Sigmoid colon (tissue), 7 donors: ENCODE measurements at places on chromosomes 7 and 10.
A peak's percentile ranks its signal among the peaks of the same experiment; 100 is the strongest.

- no peak for DNase-seq
Observed at GRCh38 chr7:42185726-42186125, 51.3 kb downstream of the GLI3 start.

DNA sequence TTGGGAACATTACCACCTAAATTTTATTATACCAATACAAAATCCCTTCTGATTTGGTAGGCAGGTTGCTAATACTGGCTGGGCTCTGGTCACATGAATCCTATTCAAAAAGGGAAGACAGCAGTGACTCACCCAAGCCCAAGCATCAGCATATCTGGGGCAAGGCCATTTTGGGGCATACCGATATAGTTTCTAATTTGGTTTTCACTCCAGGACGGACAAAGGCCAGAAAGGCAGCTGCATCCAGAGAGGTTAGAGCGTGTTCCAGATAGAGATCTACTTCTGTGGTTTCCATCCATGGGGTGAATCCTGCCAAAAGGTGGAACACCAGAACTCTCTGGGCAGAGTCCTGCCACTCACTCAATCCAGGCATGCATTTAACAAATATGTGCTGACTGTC lies 335.8 kb downstream of the ELMO1 start:
- no peak for DNase-seq

DNA sequence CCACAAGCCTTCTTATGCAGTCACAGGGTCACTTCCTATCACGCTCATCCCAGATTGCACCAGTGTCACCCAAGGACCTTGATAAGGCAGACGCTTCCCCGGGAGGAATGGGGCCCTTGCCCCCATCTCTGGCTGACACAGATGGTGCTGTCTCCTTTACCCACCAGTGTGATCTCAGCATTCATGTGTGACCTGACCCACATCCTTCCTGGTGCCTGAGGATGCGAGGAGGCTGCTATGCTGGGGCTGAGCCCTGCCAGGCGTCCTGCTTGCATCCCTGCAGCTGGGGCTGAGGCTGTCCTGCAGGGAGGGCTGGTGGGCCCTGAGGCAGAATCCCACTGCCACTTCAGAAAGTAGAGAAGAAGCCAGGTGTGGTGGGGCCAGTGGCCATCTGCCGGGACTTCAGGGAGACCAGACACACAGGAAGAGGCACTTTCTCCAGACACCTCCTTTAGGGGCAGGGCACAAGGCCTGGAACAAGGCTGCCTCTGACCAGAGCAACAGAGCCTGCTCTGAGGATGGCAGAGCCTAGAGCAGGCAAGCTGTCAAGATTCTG lies 35.3 kb downstream of the RASGEF1A start:
- peak; percentile 53 for DNase-seq

- no peak for DNase-seq
Observed at GRCh38 chr10:79131836-79132631, 63.3 kb downstream of the ZMIZ1 start.

- no peak for DNase-seq
Observed at GRCh38 chr10:18008986-18009385, 57.3 kb downstream of the SLC39A12 start.

DNA sequence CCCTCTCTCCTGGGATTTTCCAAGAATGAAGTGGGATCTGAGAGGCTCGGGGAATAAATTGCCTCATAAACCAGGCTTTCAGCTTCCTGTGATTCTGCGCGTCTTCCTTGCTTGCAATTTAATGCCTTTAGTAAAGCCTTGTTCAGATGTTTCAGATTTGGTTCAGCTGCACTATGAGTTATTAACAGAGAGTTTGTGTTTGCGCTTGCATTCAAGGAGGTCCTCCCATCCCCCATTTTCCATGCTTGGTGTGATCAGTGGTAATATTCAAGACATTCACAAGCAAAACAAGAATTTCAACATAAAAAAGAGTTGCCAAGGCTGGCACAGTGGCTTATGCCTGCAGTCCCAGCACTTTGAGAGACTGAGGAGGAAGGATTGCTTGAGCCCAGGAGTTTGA lies 1068.9 kb downstream of the TYW1 start:
- no peak for DNase-seq

- DNase-seq: no peak
Observed at GRCh38 chr10:17609523-17610079, 7.6 kb downstream of the HACD1 start.

DNA sequence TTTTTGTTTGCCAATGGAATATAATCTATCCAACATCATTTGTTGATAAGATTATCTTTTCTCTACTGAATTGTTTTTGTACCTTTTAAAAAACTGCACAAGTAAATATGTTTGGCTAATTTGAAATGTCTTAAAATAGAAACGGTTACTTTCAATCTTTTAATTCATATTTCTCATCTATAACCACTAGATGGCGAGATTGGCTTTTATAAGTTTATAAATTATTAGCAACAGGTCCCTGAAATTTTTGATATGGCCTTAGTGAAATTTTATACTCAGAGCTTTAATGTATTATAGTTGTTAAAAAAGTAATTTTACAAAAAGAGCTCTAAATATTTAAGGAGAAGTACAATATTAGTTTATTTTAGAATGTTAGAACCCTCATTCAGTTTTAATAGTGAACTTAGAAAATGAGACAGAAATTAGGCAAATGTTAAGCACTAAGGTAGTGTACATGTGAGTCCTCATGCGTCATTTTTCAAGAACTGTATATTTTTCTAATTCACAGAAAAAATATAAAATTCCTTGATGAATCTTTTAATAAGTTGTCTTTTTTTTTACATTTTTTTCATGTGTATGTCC lies 592.5 kb downstream of the ARL4A start:
- no peak for DNase-seq

DNA sequence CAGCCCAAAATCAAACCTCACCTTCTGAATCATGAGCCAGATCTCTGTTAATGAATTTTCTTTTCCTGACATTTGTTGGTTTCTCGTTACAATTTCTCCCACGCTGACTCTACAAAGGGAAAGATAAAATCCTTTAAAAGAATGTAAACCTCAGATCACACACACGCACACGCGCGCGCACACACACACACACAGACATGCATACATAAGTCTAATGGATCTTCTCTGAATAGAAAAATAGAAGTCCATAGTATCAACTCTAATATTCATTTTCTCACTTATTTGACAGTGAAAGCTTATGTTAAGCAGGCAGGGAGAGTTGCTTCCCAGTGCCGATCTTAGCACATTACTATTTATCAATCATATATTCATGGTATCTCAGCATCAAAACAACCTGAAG lies 1.4 kb downstream of the ETV1 start:
- DNase-seq: no peak
